ENCODE measurements at places on chromosomes 1 and 21. TPM values are rescaled to one million over a fixed set of nuclear protein-coding genes. Genes with fewer than 3 reads are reported as not detected.

DNA sequence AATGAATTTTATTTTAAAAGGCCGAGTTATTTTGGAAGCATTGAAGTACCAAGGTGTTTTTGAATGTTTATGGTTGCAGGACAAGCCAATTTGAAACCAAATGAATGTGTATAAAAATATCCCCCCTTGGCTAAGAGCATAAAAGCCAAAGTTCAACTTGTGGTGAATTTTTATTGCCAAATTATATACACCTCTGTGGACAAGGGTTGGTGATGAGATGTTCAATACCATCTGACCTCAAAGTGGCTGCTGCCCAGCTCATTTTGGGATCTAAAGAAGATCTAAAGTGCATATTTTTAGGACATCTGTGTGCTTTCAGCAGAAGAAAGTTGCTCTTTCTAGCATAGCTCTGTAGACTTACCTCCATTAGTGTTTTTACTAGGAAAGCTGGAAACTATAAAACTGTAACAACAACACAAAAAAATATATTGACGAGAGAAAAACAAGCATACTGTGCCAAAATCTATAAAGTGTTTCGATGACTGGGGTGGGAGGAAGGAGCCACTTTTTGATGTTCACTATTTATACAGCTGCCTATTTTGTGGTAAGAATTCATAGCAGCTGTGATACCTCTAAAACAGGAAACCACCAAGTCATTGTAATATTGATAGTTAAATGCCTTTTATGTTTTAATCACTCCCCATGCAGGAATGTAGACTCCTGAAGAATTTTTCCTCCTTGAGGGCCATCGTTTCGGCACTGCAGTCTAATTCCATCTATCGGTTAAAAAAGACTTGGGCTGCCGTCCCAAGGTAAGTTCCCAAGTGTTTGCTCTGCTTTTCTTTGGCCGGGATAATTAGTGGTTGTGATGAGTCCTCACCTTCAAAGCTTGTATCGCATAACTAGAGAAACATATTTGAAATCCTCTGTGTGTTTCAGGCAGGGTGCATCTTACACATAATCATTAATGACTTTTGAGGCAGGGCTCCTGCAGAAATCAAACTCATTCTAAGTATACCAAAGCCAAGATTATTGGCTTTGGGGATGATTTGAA, 83.2 kb downstream of the RGL1 start:
- no peak for ATAC-seq

DNA sequence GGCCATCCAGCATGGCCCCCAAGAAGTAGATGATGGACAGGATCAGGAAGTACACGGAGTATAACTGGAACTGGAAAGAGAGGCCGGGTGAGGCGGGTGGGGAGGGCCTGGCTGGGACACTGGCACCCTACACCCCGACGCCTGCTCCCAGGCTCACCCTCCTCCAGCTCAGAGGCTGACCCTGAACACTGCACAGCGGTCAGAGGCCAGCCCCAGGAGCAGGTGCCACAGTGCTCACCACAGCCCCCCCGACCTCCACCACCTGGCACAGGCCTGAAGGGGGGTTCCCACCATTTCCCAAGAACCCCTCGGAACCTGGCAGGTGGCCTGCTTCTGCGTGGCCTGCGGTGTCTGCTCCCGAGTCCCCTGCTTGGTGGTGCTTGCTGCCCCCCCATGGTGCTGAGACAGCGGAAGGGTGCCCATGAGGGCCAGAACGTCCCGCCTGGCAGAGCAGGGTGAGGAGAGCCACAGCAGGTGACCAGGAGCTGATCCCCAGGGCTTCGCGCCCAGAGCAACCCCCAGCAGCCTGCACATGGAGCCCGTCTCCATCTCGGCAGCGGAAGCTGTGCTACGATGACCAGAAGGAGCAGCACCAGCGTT, 26.1 kb downstream of the SLC19A1 start:
- ATAC-seq, result no peak

- no peak for ATAC-seq
Measured at GRCh38 chr1:39892601-39893595, 8.8 kb downstream of the MYCL start.

DNA sequence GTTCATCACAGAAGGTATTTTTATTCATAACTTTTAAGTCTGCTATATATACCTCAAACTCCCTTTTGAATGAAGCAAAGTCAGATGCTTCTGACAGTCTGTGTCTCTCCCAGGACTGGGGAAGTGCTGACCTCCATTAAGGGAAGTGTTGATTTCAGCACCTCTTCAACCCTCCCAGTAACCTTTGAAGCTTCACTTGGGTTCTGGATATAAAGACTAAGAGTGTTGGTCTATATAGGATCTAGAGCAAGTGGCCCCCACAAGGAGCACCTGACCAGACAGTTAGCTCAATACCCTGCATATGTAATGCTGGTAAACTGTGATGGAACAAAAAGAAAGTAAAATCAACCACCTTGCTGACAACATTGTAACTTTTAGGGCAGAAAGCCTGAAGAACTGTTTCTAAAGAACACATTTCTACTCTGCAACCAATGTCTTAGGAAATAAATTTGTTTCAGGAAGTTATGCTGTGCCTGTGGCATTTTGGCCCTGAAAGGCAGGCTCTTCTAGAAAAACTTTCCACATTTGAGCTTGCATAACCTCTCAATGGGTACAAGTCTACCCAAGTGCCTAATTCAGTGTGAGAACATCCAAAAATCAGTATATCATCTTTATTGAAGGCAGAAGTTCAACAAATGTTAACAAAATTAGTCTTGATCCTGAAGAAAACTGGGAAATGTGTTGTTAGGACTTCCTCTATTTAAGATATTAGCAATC, 865 bp upstream of the PTPN22 start:
- ATAC-seq, result peak; percentile 48

DNA sequence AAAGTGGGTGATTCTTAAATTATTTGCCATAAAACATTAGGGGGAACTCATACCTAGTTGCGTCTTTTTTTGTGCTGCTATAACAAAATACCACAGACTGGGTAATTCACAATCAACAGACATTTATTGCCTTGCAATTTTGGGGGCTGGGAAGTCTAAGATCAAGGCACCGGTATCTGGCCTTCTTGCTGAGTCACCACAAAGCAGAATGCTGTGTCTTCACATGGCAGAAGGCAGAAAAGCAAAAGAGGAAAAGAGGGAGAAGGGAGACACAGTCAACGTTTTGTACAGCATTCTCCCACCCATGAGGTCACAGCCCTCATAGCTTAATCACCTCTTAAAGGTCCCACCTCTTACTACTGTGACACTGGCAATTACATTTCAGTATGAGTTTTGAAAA, 291.0 kb downstream of the CHRM3 start:
- no peak for ATAC-seq

- peak; percentile 58 for ATAC-seq
Measured at GRCh38 chr1:244969355-244970235, 105.3 kb upstream of the HNRNPU start.

- ATAC-seq, result no peak
Measured at GRCh38 chr1:205954819-205955404, 11.7 kb upstream of the SLC26A9 start.

- peak; percentile 63 for ATAC-seq
Measured at GRCh38 chr1:9852410-9853248, 28.9 kb upstream of the CLSTN1 start.

GRCh38 chr1:59285691-59286090, 11.2 kb upstream of the FGGY start:
- ATAC-seq, result no peak

- ATAC-seq, result peak; percentile 21
Measured at GRCh38 chr1:208043691-208044181, 132.8 kb upstream of the CD34 start.

- ATAC-seq, result no peak
Measured at GRCh38 chr1:24318615-24319311, 394 bp upstream of the GRHL3 start.

DNA sequence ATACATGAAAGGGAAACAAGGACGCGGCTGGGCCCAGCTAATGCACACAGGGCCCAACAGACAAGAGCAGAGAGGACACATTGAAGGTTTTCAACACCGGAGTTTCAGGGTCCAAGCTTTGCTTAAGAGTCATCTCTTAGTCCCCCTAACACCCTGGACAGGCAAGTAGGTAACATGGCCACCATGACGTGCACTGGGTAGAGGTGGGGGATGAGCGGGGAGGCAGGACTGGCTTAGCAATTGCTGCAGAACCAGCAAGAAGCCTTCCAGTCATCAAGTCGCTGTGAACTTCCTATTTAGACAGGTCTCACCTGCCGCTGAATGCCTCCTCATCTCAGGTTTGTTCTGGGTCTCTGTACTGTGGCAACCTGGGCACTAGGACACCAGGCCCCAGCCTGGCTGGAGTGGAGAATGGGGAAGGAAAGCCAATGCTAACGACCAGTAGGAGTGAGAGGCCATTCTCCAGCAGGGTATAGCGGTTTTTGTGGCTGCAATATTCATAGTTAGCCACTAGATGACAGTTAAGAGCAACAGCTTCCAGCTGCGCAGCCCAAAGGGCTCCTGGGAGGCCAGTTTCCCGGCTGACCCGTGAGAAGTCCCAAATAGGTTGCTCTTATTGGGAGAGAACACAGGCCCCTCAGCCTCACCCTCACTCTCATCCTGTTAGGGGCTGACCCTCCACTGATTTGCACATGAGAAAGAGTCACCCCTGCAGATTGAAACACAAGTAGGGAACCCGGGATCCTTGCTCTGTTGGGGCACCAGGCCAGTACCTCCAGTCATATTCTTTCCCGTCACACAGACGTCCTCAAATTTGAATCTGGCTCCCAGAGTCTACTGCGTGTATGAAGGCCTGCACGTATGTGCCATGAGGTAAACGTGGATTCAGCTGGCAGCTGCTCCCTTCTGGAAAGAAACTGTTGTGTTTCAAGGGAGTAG, 6.0 kb upstream of the PIGC start:
- ATAC-seq, result peak; percentile 82

DNA sequence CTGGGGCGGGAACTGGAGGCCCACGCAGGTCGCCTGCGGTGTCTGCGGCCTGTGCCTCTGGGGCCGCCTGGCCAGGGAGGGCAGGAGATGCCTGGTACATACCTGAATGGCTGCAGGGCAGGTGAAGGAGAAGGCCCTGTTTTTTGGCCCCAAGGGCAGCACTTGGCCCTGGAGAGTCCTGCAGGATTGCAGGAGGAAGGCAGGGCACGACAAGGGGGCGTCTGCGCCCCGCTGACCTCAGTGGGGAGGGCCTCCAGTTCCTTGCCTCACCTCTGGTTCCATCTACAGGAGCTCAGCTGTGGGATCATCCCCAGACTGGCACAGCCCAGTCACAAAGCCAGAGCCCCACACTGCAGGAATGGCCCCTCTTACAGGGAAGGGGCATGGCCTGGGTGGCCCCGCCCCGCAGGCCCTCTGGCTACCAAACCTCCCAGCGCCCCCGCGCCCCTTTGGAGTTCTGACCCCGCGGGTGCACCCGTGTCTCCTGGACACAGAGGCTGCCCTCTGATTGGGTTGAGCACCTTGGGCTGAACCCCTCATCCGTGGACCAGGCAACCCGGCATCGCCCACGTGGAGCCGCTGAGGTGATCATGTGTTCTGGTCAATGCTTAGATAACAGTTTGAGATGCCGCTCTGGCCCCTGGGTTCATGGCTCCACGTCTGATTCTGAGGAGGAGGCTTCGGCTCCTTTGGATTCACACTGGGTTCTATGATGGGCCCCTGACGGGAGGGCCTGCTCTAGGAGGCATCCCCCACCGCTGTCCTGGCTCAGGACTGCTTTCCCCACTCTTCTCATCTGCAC, 1.3 kb upstream of the PEX10 start:
- no peak for ATAC-seq

DNA sequence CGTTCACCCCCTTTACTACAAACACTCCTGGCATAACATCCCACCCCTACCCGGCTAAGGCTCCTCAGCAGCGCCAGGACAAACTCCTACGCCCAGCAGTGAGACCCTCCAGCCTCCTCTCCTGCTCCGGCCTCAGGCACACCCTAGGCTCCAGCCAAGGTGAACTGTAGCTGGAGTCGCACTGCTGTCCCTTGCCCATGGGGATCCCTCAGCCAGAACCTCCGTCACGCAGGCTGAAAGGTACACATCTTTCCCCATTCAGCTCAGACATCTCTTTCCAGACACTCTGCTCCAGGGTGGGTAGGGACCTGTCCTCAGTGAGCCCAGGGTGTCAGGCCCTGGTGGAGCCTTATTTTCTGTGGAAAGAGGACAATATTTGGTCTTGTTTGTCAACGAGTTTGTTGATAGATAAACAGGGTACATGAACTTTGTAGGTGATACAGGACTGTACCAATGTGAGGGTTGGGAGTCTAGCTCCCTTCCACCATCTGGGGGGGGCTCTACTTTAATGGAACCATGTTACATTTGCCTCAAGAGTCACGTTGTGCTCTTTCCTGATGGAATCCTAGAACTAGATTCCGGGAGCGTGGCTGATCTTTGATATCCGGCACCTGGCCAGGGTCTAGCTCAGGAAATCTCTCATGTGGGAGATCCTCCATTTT, 56.5 kb upstream of the SSBP3 start:
- ATAC-seq, result no peak

DNA sequence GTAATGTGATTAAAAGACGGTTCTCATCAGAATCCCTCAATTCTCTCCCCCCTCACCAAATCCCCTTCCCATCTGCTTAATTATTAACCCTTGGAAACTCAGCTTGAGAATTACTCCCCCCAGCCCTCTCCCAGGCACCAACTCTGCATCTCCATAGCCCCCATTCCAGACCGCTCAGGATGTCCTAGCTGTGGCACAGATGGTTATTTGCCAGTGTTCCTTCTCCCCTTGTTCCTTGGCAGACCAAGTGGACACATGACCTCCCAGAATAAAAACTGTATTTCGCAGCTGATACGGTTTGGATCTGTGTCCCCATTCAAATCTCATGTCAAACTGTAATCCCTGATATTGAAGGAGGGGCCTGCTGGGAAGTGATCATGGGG, 14.6 kb downstream of the HENMT1 start:
- no peak for ATAC-seq

Gene BCL2L15
- total RNA-seq, result 0.15 TPM

Gene RAB7B
- 1.7 TPM for total RNA-seq

Gene RGS4
- 95.0 TPM for total RNA-seq

Gene FOXD2
- 0.04 TPM for total RNA-seq

Gene GJA4
- total RNA-seq, result 21.9 TPM
